Astrocyte of the spinal cord (primary cell): ENCODE measurements at places on chromosomes 3 and 15.
A peak's percentile ranks its signal among the peaks of the same experiment; 100 is the strongest.

DNA sequence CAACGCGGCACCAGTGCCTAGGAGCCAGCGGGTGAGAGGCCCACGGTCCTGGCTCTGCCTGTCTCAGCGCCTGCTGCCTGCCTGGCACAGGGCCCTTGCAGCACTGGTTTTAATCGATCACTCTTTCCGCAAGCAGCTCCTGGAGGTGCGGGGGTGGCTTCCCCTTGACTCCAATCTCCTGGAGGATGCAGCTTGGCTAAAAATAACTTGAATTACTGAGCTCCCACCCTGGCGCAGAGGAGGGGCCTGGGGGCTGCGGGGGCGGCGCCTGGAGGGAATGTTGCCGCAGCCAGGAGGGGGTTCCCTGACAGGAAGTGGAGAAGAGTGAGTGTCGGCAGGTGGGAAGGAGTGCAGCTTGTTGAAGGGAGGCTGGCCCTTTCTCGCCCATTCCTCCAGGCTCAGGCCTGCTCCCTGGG, 9.9 kb upstream of the RPL29 start:
- peak; percentile 47 for DNase-seq

DNA sequence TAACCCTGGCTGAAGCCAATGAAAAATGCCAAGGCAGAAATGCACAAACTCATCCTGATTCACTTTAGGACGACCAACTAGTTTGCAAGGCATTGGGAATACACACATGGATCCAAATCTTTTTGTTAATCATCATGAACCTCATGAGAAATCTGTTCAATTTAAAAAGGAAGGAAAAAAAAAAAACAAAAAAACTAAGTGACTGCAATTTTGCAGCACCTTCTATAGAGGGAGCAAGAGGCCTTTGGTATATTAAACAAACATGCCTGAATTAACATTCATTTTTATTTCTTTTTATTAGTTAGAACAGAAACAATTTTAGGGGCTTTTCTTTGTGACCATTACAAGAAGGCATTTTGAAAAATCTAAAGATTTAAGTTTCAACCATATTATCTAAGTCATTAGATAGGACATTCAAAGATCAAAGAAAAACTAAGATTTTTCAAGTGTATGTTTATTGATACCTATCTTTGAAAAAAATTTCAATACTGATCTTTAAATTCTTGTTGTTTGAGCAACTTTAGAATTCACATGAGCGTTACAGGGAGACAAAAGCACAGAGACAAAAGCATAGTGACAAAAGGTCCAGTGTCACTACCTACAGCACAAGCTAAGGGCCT, 182.4 kb downstream of the CBLB start:
- peak; percentile 50 for DNase-seq

- no peak for DNase-seq
Observed at GRCh38 chr3:152480282-152480953, 211.7 kb downstream of the MBNL1 start.

- peak; percentile 71 for DNase-seq
Observed at GRCh38 chr15:43067717-43068461, 37.9 kb downstream of the UBR1 start.

GRCh38 chr3:23455084-23455483, 252.0 kb downstream of the UBE2E2 start:
- DNase-seq = peak; percentile 85

GRCh38 chr3:106086038-106086437, 217.2 kb upstream of the CBLB start:
- no peak for DNase-seq

- DNase-seq = no peak
Observed at GRCh38 chr15:90376789-90377188, 11.3 kb upstream of the IQGAP1 start.

DNA sequence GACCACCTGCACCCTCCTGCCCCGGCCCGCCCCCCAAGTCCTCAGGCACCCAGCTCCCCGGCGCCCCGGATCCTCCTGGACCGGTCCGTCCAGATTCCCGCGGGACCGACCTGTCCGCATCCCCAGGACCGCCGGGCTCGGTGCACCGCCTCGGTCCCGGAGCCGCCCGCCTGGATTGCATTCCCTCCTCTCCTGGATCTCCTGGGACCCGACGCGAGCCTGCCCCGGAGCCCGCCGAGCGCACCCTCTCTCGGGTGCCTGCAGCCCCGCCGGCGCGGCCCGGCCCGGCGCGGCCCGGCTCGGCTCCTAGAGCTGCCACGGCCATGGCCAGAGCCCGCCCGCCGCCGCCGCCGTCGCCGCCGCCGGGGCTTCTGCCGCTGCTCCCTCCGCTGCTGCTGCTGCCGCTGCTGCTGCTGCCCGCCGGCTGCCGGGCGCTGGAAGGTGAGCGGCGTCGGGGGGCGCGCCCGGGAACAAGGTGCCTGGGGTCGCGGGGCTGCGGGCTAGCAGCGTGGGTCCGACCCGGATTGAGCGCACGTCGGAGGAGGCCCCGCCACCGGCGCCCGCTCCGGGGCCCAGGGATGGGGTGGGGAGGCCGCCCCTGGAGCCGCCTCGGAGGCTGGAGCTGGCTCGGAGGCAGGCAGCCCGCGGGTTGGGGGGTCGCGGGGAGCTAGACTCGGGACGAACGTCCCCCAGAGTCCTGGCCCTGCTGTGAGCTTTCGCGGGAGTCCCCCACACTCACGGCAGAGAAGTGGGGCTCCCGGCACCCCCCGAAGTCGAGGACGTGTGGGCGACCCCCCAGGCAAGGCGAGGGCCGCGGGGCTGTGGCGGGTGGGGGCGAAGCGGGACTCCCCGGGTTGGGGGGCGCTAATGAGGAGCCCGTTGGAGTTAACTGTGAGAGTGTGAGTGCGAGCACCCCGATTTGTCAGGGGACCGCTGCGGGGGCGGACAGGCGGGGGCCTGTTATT, 610 bp downstream of the EPHB3 start:
- DNase-seq = no peak

DNA sequence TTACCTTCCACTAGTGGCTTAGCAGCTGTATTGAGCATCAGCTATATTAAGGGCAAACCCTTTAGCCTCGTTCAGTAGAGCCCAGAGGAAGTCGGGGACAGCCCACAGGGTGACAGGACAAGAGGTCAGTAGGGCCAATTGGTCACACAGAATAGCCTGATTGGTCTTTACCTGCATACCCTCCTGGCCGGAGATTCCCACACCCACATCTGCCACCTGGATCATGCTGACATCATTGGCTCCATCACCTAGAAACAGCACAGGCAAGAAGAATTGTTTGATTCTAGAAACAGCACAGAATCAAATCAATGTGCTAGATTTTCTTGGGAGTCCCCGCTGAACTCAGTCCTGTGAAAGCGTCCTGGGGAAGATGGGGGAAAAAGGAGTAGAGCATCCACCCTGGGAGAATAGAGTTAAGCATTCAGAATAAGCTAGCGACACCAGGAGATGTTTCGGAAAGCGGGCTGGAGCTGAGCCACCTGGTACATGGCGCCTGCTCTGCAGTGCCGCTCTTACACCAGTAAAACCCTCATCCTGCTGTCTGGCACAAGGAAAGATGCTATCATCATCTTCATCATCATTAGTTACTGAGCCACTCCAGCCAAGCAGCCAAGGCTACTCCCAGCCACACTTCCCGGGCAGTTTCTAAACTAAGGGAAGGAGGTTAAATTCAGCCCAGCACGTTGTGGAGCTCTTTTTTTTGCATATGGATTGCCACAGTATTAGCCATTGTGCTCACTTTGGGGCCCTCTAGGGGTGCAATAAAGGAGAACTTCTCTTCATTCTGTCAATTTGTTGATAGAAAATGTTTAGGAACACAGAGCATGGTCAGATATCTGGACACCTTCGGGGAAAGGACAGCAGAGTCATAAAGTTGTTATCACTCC, 171.3 kb downstream of the ATP10A start:
- peak; percentile 45 for DNase-seq

GRCh38 chr15:63233667-63234423, 43.6 kb upstream of the APH1B start:
- DNase-seq = peak; percentile 84

DNA sequence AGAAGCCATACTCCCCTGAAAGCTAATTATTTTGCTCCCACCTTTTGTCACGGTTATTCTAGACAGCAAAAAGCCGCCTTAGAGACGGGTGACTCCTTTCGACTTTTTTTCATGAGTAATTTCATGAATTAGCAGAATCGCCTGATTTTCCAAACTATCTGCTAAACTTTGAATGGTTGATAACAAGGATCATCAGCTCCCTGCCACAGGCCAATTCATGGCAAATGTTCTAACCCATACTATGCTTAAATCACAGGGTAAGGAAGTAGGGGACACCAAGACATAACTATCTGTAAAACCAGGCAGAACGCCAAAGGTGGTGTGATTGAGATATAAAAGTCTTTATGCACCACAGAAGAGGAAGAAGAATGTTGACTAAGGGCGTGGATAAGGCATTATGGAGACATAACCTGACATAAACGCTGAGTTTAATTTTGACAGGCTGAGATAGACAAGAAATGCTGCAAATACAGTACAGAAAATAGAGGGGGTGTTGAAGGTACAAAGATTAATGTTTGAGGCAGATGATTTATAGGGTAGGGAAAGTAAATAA, 891 bp upstream of the DMXL2 start:
- no peak for DNase-seq

DNA sequence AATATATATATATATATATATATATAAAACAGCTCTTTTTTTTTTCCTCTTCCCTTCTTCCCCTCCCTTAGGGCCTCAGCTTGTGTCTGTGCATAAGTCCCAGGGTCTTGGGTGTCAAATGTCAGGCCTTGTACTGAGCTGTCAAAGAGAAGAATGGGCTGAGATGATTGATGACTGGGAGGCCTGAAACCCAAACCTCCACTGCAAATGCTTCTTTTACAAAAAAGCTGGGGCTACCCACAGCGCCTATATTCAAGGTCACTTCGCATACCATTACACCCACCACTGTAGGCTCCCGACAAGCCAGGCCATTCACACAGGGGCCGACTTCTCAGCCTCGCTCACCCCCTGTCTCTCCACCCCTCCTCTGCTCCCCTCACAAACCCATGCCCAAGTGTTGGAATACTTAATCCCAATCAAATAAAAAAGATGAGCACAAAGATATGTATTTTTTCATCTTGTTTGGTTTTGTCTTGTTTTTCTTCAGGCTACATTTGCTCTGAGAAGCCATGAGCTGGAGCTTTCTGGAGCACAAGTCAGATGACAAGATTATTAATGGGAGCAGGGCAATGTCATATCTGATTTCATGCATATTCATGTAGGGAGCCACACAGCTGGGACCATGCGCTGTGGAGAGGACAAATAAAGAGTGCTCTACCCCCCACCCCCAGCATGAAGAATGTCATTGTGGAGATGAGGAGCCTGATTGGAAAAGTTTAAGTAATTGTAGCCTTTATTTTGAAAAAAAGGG, 614.4 kb upstream of the NR2F2 start:
- DNase-seq = no peak

- no peak for DNase-seq
Observed at GRCh38 chr3:13195374-13195773, 122.1 kb upstream of the IQSEC1 start.

GRCh38 chr3:126435456-126436315, 40.0 kb downstream of the ZXDC start:
- no peak for DNase-seq

DNA sequence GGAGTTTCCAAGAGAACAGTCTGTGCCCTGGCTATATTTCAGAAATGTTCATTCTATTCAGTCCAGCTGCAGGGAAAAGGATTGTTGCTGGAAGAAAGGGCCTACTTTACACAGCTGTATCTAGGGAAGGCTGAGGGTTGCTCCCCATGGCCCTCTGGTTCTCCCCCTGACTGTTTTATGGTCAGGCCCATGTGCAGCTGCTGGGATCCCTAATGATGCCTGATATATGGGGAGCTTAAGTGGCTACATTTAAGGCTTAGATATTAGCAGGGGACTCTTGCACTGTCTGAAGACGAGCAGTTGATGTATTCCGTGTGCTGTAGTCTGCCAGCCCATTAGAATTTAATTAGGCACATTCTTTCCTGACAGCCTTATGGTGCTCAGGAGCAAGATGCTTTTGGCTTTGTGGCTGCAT, 72.0 kb downstream of the FAM43A start:
- no peak for DNase-seq

- no peak for DNase-seq
Observed at GRCh38 chr3:196896229-196896628, 28.5 kb downstream of the SENP5 start.

- DNase-seq = no peak
Observed at GRCh38 chr15:77001966-77002365, 7.0 kb downstream of the PSTPIP1 start.

- DNase-seq = no peak
Observed at GRCh38 chr15:38667890-38668850, 103.6 kb upstream of the RASGRP1 start.

DNA sequence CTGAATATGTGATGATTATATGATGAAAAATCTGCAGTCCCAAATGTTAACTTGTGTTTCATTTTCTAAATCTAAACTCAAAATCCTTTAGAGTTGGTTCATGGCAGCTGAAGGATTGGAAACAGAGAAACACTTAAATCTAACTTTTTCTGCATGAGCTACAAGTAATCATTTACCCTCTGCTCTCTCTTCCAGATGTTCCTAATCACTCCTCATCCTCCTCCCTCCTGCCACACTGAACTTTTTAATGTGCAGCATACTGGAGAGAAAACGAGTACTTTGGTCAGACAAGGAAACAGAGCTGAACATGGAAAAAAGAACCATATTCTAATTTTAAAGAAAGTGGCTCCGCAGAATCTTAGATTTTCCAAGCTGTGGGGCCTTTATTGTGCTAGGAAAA, 321.2 kb upstream of the COL8A1 start:
- no peak for DNase-seq

DNA sequence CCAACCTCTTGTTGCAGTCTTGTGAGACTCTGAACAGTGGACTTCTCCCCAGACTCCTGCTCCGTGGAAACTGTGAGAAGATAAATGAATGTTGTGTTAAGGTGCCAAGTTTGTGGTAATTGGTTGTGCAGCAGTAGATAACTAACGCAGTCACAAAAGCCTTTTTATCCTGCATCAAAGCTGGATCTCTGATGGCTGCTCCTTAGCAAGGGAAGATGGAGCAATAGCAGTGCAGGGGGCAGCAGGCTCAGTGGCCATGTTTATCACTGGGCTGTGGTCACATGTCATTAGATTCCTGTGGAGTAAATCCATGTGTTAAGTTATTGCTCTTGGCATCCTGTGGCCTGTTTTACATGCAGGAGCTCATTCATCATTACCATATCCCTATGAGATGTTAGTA, 13.5 kb downstream of the CMTM7 start:
- peak; percentile 47 for DNase-seq

DNA sequence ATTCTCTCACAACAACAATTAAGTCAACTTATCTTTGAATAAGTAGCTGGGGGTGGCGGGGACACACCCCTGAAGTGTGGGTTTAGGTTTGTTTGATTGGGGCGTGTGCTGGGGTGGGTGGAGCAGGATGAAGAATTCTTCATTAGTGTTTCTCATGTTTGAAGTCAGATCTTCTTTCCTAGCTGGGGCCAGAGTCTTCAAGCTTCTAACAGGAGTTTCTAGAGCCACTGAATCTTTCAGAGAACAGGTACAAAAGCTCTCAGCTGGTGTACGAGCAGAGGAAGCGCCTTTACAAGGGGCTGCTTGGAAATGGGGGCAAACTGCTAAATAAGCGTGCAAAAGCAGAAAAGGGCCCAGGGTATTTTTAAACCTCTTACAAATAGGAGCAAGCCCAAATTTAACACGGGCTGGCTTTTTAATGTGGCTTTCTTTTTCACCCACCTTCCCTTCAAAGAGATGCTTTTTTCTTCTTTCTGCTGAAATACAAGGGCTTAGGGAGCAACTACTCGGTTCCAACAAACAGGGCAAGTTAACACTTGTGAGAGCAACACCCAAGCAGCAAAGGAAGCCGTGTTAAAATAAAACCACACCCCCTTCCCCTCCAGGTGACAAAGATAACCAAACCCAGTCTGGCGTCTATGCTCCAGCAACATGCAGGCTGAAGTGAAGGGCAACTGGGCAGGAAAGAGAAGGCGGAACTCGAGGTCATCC, 86.9 kb upstream of the RASGRP1 start:
- no peak for DNase-seq
